SJSA1 (cell line): ENCODE measurements at places on chromosomes 1 and 21.

GRCh38 chr1:178500936-178501554 lies 4.3 kb upstream of the CLEC20A start:
- H3K4me3 ChIP-seq: no peak overlapping the region
- no peak for DNase-seq
- H3K27me3 ChIP-seq: no peaks in the 10 kb centered on the region
- H3K27ac ChIP-seq: no peak overlapping the region
- no peaks in the 10 kb centered on the region for H3K4me1 ChIP-seq

DNA sequence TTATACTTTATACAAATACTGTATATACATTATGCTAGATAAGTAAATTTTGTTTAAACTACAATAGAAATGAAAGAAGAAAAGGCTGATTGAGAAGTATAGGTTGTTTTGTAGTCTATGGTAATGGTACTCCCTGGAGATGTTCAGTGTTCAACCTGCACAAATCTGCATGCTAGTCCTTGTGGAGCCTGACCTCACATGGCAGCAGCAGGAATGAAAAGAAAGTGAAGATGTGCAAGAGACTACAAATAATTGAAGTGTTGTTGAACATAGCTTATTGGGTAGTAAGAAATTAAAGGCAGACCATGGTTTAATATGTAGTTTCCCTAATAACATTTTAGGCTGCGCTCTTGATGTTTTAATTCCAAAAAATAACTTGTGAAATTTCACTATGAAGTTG lies 201.2 kb downstream of the TGFB2 start:
- DNase-seq: no peak
- H3K27me3 ChIP-seq: no peaks in the 10 kb centered on the region
- H3K27ac ChIP-seq: no peak overlapping the region

GRCh38 chr21:44398499-44398898 lies 45.1 kb downstream of the TRPM2 start:
- peak; percentile 8 for DNase-seq
- no peak overlapping the region for H3K27ac ChIP-seq
- no peak overlapping the region for H3K4me3 ChIP-seq
- H3K36me3 ChIP-seq: no peaks in the 10 kb centered on the region
- H3K4me1 ChIP-seq: peaks cover 24% of the 10 kb centered on the region

DNA sequence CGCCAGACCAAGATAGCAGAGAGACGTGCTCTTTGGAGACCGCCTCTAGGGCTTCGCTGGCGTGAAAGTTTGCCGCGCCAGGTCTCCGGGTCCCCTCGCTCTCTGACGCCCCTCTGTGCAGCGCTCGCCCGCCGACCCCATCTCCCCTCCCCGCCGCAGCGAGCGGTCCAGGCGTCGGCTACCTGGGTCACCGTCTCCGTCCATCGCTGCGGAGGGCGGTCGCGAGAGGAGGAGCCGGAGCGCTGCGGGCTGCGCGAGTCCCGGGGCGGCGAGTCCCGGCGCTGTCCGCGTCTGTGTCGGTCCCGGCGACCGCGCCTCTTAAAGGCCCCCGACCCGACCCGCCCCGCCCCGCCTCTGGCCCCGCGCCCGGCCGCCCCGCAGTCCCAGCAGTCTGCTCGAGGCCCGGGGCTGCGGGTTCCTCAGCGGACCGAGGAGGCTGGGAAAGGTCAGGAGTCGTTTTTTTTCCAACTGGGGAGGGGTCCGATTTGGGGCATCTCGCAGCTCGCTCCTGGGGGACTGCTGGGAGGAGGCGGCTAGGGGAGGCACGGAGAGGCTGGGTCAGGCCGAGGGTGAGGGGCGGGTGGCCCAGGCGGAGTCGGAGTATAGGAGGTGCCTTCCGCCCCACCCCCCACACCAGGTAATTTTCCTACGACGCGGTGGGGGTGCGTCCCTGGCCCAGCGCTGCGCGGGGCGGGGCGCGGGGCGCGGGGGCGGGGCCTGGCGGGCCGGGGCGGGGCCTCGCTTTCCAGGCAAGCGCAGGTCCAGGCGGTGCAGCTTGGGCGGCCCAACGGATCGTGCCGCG lies at the start of the genes FBXO2 and FBXO44:
FBXO2 (minus strand) TSS at position 293 of the 802 bp plus-strand sequence; CDS start at position 204, 89 bp downstream.
FBXO44 (plus strand) TSS at position 741 of the 802 bp plus-strand sequence. CDS start 959 bp downstream, outside the sequence.
- peaks cover 29% of the 10 kb centered on the region for H3K27me3 ChIP-seq
- DNase-seq: no peak
- peaks cover 8% of the 10 kb centered on the region for H3K4me1 ChIP-seq
- H3K4me3 ChIP-seq: peak within 1 kb of the TSS; percentile 24

- no peak overlapping the region for H3K27ac ChIP-seq
- peaks cover 15% of the 10 kb centered on the region for H3K4me1 ChIP-seq
- H3K27me3 ChIP-seq: no peaks in the 10 kb centered on the region
- H3K36me3 ChIP-seq: no peaks in the 10 kb centered on the region; the same call in 1 of the 2 replicates
- no peak for DNase-seq
Measured at GRCh38 chr1:28148880-28149195, 27.7 kb downstream of the PTAFR start.

DNA sequence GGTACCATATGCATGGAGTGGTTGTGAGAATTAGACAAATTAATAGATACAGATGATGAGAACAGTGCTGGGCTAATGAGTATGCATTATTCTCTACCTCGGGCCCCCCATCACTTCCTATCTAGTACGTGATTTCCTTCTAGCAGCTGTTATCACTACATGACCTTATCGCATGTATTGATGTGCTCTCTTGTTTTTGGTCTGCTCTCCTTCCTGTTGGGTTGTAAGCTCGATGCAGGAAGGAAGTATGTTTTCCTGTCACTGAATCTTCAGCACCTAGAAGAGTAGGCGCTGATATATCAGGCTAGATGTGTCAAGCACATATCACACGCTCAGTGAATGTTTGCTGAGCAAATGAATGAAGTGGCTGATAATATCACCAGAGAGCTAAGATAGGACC lies 43.9 kb upstream of the IFNAR2 start:
- no peaks in the 10 kb centered on the region for H3K36me3 ChIP-seq
- no peak for DNase-seq
- peaks cover 37% of the 10 kb centered on the region for H3K27me3 ChIP-seq
- no peaks in the 10 kb centered on the region for H3K4me1 ChIP-seq

DNA sequence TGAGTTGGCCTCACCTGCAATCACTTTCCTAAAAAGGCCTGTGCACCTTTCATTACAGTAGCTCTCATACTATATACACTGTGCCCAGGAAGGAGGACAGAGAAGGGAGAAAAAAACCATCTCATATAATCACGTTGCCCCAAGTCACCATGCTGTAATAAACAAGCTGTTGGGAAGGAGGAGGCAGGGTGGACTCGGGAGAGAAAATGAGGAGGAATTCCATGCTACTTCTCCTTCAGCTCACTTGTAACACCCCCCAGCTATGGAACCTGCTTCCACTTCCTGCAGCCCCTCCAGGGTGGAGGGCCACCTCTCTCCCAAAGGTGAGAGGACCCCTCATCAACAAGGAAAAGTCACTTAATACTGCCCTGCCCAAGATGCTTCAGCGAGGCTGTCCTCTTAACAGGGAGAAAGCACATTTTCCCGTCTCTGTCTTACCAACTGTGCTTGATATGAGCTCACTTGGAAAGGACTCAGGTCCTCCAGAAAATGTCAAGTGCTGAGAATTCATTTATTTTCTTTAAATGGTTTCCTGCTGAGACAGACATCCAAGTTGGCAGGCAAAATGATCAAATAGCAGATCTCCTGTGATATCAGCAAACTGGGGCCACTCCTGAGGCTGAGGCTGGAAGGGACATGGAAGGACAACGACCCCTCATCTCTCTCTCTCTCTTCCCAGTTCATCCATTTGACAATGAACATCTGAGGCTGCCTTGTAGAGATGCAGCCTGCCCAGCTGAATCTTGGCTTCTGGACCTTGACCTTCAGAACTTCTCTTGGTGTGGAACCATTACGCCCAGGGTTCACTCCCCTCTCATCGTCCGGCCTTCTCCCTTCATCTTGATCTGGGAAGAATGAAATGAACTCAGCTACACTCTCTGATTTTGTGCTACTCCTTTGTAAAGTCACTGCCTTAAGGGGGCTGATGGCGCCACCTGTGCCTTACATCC lies 54.0 kb downstream of the CAPN9 start:
- H3K27ac ChIP-seq: no peak overlapping the region
- no peaks in the 10 kb centered on the region for H3K4me1 ChIP-seq
- no peak overlapping the region for H3K4me3 ChIP-seq
- H3K27me3 ChIP-seq: no peaks in the 10 kb centered on the region
- DNase-seq: no peak
- no peaks in the 10 kb centered on the region for H3K36me3 ChIP-seq

GRCh38 chr1:96554364-96554763 lies 167.2 kb upstream of the PTBP2 start:
- H3K36me3 ChIP-seq: no peaks in the 10 kb centered on the region
- no peak overlapping the region for H3K4me3 ChIP-seq
- no peak for DNase-seq
- H3K27me3 ChIP-seq: no peaks in the 10 kb centered on the region

GRCh38 chr1:211825980-211826379 lies 4.6 kb downstream of the LPGAT1 start:
- H3K27ac ChIP-seq: no peak overlapping the region
- H3K4me3 ChIP-seq: no peak overlapping the region
- H3K4me1 ChIP-seq: peaks cover 10% of the 10 kb centered on the region; the same call in 1 of the 2 replicates
- peaks cover 27% of the 10 kb centered on the region for H3K36me3 ChIP-seq

GRCh38 chr1:152039461-152039860 lies 2.7 kb upstream of the S100A11 start:
- no peak overlapping the region for H3K4me3 ChIP-seq
- no peak overlapping the region for H3K27ac ChIP-seq
- DNase-seq: no peak

GRCh38 chr21:45747802-45748445 lies 104.4 kb downstream of the PCBP3 start:
- H3K36me3 ChIP-seq: peaks cover 13% of the 10 kb centered on the region
- peak overlapping the region; percentile 80 for H3K27ac ChIP-seq
- no peaks in the 10 kb centered on the region for H3K27me3 ChIP-seq
- peaks cover 37% of the 10 kb centered on the region for H3K4me1 ChIP-seq
- DNase-seq: peak; percentile 92

- no peak overlapping the region for H3K4me3 ChIP-seq
- H3K27ac ChIP-seq: no peak overlapping the region
- H3K4me1 ChIP-seq: peaks cover 9% of the 10 kb centered on the region
- no peaks in the 10 kb centered on the region for H3K27me3 ChIP-seq
- no peak for DNase-seq
- H3K36me3 ChIP-seq: no peaks in the 10 kb centered on the region
Measured at GRCh38 chr21:43632373-43632905, 26.8 kb downstream of the HSF2BP start.

DNA sequence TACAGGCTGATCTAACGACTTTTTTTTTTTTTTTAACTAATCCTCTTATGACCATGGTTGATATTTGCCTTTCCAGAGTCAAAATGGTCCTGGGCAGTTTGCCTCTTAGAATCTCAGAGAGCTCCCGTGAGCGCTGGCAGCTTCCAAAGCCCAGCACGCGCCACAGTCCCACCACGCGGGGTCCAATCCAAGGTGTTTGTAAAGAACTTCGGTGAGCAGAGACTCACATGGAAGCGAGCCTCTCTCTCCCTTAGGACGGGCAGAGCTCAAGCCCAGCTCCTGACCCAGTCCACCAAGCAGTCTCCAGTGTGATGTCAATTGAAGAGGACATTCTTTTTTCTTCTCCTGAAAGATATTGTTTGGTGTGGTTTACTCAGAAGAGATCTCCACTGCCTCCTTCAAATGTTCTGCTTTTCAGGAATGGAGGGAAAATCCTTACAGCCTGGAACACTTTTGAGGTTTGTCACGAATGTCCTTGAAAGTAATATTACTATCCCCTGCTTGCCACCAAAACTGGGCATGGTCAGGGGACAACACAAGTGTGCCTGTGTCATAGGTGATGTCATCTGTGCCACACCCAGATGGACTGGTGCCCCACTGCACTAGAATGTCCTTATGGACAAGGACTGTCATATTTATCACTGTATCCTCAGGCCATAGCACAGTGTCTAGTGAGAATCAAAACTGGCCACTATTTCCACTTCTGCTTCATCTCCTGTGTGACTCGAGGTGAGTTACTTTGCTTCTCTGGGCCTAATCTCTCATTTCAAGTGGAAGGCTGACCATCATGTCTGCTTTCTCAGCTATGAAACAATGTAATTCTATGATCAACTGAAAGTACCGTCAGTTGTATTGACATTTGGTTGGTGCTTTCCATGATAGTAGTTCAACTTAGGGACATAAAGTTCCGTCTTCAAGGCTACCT lies 97.4 kb upstream of the EDEM3 start:
- no peak for DNase-seq
- H3K36me3 ChIP-seq: no peaks in the 10 kb centered on the region
- H3K4me3 ChIP-seq: no peak overlapping the region
- H3K27ac ChIP-seq: no peak overlapping the region

- no peaks in the 10 kb centered on the region for H3K4me1 ChIP-seq
- H3K27ac ChIP-seq: no peak overlapping the region
- no peak overlapping the region for H3K4me3 ChIP-seq
- no peaks in the 10 kb centered on the region for H3K27me3 ChIP-seq
Measured at GRCh38 chr1:205074513-205074912, 9.7 kb downstream of the TMEM81 start.

DNA sequence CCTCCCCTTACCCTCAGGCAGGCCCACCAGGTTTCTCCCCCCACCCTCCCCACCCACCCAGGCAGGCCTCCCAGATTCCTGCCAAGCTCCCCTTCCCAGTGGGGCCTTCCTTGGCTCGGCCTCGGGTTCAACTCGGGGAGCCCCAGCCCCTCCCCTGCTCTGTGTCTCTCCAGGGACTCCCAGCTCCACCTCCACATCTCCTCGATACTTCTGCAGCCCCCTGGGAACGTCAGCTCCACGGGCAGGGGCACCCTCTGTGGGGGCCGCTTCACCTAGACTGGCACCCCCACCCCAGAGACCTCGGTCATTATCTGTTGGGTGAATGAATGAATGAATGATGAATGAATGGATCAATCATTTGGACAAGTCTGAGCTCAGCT lies 775 bp downstream of the MMEL1 start:
- DNase-seq: no peak
- H3K27me3 ChIP-seq: peaks cover 25% of the 10 kb centered on the region
- H3K36me3 ChIP-seq: no peaks in the 10 kb centered on the region
- H3K4me3 ChIP-seq: no peak overlapping the region
- H3K4me1 ChIP-seq: no peaks in the 10 kb centered on the region

DNA sequence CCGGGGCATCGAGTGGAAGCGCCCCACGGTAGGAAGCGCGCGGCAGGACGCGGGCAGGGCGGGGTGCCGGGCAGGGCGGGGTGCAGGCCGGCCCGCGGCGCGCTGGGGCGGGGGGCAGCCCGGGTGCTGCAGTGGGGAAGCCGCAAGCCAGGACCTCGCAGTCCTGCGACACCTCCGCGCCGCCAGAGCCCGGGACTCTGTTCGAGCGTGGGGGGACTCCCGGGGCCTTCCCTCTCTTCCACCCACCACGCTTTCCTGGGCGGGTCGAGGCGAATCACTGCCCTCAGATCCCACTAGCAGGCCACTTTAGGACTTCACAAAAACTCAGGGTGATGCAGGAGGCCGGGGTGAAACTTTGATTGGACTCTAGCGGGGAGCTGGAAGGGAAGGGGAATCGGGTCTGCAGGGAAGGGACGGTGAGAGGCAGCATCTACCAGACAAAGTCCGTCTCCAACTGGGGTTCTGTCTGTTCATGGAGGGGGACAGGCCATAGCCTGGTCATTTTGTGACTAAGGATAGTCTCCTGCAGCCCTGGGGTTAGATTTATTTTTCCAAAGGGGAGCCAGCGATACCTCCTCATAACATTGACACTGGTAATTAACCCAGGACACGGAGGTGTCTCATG lies 623 bp downstream of the CAPN2 start:
- H3K27ac ChIP-seq: peak overlapping the region; percentile 92
- peak overlapping the region; percentile 98 for H3K4me3 ChIP-seq
- peaks cover 70% of the 10 kb centered on the region for H3K4me1 ChIP-seq
- DNase-seq: no peak
- H3K36me3 ChIP-seq: peaks cover 49% of the 10 kb centered on the region
